ENCODE measurements at places on chromosomes 4 and X.

DNA sequence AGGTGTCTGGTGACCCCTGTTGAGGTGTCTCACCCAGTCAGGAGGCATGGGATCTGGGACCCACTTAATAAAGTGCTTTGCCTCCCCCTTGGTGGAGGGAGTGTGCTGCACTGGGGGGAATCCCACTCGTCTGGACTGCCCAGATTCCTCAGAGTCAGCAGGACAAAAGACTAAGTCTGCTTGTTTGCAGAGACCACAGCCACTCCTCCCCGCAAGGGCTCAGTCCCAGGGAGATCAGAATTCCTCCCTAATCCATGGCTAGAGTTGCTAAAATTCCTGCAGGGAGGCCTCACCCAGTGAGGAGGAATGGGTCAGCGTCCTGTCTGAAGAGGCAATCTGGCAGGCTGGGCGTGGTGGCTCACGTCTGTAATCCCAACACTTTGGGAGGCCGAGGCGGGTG, 442.2 kb downstream of the PABPC4L start:
- DNase-seq = no peak

GRCh38 chr4:73669410-73670183, 49.4 kb upstream of the RASSF6 start:
- DNase-seq = no peak

DNA sequence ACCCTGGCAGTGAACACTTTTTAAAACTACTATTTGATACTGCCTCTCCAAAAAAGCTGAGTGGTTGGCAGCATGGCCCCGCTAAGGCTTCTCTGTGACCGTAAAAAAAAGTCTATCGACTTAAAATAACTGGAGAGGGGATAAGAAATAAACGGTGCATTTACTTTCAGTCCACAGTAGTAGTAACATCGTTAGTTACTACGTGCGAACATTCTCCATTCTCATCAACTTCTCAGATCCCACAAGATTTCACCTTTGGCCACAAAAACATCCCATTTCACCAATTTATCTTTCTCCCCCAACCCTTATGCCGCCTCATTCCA, 524 bp upstream of the EXOSC9 start:
- no peak for DNase-seq

DNA sequence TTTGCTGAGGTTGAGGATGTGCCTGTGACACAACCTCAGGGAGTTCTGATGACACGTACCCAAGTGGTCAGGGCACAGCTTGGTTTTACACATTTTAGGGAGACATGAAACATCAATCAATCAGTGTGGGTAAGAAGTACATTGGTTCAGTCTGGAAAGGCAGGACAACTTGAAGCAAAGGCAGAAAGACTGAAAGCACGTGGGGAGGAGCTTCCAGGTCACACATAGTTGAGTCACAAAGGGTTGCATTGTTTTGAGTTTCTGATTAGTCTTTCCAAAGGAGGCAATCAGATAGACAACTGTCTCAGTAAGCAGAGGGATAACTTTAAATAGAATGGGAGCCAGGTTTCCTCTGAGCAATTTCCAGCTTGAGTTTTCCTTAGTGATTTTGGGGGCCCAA, 1910.0 kb upstream of the AGA start:
- no peak for DNase-seq

DNA sequence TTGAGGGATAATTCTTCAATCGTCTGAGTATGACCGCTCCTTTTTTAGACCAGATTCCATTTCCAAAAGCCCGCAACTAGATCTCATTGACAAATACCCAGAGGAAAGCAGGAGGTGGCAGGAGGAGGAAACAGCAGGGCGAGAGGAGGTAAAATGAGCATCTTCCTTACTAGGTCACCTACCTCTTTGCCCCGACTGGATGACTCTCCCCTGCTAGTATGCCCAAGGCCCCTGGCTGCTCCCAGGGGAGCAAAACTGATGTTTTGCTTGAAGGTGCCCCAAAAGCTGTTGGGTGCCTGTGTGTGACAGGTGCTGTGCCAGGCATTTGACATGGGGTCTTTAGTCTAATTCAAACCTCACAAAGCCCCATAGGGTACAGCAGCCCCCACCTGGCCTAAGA, 48.9 kb downstream of the C4orf50 start:
- no peak for DNase-seq

DNA sequence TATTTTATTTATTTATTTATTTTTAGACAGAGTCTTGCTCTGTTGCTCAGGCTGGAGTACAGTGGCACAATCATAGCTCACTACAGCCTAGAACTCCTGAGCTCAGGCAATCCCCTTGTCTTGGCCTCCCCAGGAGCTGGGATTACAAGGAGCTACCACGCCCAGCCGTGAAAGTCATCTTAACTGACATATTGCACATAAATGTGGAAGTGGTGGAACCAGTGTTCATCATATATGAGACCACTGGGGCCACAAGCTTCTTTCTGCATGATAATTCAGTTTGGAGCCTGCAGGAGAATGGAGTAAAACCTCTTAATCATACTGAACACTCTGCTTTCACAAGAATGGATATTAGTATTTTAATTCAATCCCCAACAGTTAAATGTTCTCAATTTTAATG, 12.5 kb upstream of the CTSO start:
- DNase-seq = no peak

GRCh38 chr4:122156819-122157218, 4.7 kb downstream of the BLTP1 start:
- no peak for DNase-seq

DNA sequence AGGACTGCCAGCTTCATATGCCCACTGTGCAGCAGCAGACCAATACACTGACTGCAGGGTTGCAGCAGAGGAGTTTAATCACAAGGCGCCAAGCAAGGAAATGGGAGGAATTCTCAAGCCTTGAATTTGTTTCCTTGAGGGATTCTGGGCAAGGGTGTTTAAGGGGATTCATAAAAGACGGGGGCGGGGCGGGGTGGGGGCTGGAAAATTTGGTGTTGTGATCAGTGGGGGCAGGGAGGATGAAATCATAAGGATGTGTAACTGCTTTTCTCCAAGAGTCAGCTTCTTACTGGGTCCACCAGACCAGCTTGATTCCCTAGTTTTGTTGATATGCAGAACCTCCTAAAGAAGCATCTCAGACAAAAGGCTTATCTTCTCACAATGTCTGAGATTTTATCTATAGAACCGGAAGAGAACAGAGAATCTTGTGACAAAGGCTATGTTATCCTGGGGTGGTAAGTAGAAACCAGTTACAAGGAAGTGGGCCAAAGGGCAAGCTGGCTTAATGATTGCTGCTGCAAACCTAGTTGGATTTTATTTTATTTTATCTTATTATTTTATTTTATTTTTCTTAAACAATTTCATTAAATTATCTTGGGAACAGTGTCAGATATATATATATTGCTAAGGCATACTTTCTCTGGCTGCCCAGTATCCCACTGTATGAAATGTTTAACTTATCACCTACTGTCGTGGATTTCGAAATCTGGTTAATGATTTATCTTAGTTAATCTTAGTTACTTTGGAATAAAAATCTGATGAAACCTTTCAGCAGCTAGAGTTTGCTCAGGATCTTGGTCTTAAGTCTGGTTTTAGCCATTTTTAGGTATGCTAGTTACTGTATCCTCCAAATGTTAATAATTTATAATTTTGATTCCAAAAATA, 276.4 kb downstream of the RPA4 start:
- DNase-seq = no peak

Measured in activated T-helper 1 cell treated with anti-CD3 and anti-CD28 coated beads, Interleukin-12 subunit alpha, Interleukin-12 subunit beta, Interleukin-2, Interleukin-4 antibody, amounts not matched to agents 30 ng/mL and 10 ng/mL and 1 ng/mL, durations not matched to agents 14 hours and 24 hours and 36 hours (primary cell).